ENCODE measurements at places on chromosomes 3 and 15. TPM values are rescaled to one million over a fixed set of nuclear protein-coding genes. Genes with fewer than 3 reads are reported as not detected.

The RASGRP1 gene
- total RNA-seq, result 0.58 TPM

The CNTN6 gene
- total RNA-seq, result not detected

The TMCO5A gene
- not detected for total RNA-seq

The ALAS1 gene
- total RNA-seq, result 49.8 TPM

The TRH gene
- not detected for total RNA-seq

The SKOR1 gene
- 0.07 TPM for total RNA-seq

Measured in A549 treated with GW870086 at 1 μM for 4 hours (cell line).